ENCODE measurements at places on chromosomes 13 and 19. TPM values are rescaled to one million over a fixed set of nuclear protein-coding genes. Genes with fewer than 3 reads are reported as not detected.

- peak within 1 kb of the TSS; percentile 73 for H3K4me3 ChIP-seq
- peaks cover 63% of the 10 kb centered on the region for H3K4me1 ChIP-seq
- peak within 1 kb of the TSS; percentile 94 for H3K27ac ChIP-seq
- DNase-seq, result peak; percentile 6
- no peaks in the 10 kb centered on the region for H3K27me3 ChIP-seq
These were observed at the start of gene TYROBP for GRCh38 chr19:35908010-35908441. TSS of gene TYROBP (minus strand) at chr19:35908295. CDS start at chr19:35908228, 67 bp downstream.

DNA sequence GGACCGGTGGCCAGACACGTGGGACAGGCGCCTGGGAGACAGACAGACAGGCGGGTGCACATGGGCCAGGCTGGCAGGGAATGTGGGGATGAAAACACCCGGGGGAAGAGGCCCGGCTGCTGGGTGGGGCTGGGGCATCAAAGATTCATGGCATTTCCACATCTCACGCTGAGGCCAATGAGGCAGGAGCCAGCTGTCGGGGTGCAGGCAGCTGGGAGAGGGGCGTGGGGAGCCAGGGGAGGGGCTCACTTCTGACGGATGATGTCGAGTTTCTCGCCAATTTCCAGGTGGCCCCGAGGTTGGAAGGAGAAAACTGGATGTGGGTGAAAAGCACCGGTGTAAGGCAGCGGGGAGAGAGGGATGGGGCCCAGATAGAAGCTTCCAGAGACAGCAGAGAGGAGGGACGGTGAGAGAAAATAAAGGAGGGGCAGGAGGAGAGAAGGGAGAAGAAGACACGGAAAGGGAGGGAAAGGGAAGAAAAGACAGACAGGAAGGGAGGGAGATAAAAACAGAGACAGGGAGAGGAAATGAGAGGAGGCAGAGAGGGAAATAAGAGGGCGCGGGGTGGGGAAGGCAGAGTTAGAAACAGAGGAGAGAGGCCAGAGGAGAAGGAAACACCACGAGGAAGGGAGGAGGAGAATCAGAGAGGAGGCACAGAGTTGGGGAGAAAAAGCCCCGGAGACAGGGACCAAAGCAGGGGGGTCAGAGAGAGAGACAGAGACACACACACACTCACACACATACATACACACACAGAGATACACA, 8.0 kb upstream of the CCER2 start:
- no peak overlapping the region for H3K4me3 ChIP-seq
- no peaks in the 10 kb centered on the region for H3K27me3 ChIP-seq
- H3K27ac ChIP-seq, result no peak overlapping the region

DNA sequence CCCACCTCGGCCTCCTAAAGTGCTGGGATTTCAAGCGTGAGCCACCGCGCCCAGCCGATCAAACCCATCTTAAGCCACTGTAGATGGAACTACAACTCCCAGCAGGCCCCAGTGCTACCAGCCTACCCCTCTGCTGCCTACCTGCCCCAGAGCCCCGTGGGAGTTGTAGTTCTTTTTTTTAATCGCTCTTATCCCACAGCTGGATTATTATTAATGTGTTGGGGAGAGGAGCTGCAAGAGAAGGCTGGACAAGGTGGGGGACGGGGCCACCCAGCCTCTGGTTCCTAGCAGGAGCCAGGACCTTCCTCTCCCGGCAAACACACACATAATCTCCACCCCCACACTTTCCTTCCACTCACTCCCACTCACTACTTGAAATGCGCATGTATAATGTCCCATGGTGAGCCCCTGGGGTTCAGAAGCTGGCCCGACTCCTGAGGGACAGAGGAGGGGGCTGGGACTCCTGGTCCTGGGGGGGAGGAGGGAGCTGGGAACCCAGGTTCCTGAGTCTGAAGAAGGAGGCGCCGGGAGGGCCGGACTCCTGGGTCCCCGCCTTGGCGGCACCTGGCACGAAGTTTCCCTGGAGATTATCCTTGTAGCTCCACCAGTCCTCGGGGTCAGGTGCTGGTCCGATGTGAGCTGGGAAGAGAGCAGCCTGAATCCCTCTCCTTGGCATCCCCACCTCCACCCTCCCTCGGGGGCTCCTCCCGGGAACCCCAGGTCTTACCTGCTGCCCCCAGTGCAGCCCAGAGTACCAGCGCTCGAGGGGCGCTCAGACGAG, 958 bp downstream of the CA11 start:
- no peaks in the 10 kb centered on the region for H3K36me3 ChIP-seq
- peaks cover 63% of the 10 kb centered on the region for H3K4me1 ChIP-seq

- H3K36me3 ChIP-seq, result no peaks in the 10 kb centered on the region
- no peak overlapping the region for H3K4me3 ChIP-seq
- H3K4me1 ChIP-seq, result peaks cover 2% of the 10 kb centered on the region
- no peak overlapping the region for H3K27ac ChIP-seq
These were observed 55.6 kb downstream of the SLC7A9 start for GRCh38 chr19:32813862-32814425.

GRCh38 chr19:4504297-4504701, 14.0 kb downstream of the PLIN4 start:
- no peak overlapping the region for H3K27ac ChIP-seq
- H3K4me1 ChIP-seq, result peaks cover 8% of the 10 kb centered on the region

DNA sequence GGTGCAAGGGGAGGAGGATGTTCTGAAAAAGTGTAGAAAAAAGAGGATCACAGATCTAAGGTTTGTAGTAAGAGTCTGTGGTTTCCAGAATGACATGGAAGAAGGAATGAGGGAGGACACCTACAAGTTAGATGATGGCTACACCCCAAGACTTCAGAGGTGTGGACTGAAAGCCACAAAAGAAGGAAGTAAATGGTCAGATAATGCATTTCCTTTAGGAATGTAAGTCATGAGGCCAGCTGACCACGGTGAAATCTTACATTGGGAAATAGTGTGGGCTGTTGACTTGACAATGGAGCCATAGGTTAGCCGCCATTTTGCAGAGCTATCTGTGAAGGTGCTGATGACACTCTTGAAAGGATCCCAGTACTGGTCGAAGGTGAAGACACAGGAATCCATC, 25.3 kb upstream of the FBXO27 start:
- no peaks in the 10 kb centered on the region for H3K4me1 ChIP-seq
- H3K27me3 ChIP-seq, result peaks cover 26% of the 10 kb centered on the region
- no peaks in the 10 kb centered on the region for H3K36me3 ChIP-seq

DNA sequence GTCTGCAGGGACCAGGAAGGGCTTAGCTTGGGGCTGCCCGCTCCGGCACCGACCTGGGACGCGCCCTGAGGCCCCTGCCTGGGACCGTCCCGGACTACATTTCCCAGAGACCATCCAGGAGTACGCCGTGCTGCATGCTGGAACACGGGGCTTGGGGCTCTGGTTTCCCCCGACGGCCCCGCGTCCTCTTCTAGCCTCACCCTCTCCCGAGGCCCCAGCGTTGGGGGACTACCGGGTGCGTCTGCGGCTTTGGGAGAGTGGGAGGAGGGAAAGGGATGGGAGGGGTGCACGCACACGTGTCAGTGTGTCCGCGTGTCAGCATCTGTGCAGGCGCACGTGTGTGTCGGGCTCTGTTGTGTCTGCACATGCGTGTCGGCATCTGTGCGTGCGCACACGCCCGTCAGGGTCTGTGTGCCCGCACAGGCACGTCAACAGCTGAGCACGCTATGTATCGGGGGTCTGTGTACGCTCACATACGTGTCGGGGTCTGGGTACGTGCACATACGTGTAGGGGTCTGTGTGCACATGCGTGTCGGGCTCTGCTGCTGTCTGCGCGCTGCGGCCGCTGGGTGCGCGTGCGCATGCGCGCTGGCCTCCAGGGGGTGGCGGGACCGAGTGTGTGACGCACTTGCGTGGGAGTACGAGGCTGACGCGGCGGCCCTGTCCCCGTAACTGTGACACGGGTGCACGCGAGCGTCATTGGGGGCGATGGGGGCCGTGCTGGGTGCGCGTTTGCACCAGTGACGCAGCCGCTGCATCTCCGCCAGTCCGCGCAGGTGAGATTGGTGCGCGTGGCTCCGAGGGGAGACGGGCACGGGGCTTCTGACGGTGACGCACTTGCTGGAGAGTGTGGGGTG, at the start of gene ZNF331:
TSS of gene ZNF331 (plus strand) at position 625 of the 857 bp plus-strand sequence. CDS start 31,232 bp downstream, outside the sequence.
- H3K27ac ChIP-seq, result peak within 1 kb of the TSS; percentile 100
- DNase-seq, result peak; percentile 96
- peak within 1 kb of the TSS; percentile 96 for H3K4me3 ChIP-seq

DNA sequence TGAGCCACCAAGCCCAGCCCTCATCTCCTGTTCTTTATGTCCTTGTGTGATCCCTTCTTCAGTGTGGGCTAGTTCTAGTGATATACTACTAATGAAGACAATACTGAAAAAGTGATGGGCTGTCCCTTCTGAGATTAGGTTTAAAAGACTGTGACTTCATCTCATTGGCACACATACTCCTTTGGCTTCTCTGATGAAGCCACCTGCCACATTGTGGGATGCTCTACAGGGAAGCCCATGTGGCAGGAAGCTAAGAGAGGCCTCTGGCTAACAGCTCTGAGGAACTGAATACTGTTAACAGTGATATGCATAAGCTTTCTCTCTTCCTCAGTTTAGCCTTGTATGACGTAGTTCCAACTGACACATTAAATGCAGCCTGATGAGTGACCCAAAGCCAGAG, 13.6 kb downstream of the CSNK1A1L start:
- no peaks in the 10 kb centered on the region for H3K4me1 ChIP-seq
- H3K27ac ChIP-seq, result no peak overlapping the region
- no peak overlapping the region for H3K4me3 ChIP-seq

GRCh38 chr13:73096173-73096572, 37.4 kb downstream of the KLF5 start:
- no peak overlapping the region for H3K4me3 ChIP-seq
- H3K27ac ChIP-seq, result no peak overlapping the region
- no peak for DNase-seq
- no peaks in the 10 kb centered on the region for H3K4me1 ChIP-seq
- no peaks in the 10 kb centered on the region for H3K36me3 ChIP-seq

- no peaks in the 10 kb centered on the region for H3K36me3 ChIP-seq
- H3K4me1 ChIP-seq, result no peaks in the 10 kb centered on the region
- H3K4me3 ChIP-seq, result no peak overlapping the region
- no peak overlapping the region for H3K27ac ChIP-seq
- no peak for DNase-seq
These were observed 83.6 kb downstream of the FGF14 start for GRCh38 chr13:102318233-102318632.

- H3K27ac ChIP-seq, result no peak overlapping the region
- no peak for DNase-seq
- H3K4me1 ChIP-seq, result no peaks in the 10 kb centered on the region
These were observed 27.0 kb upstream of the F2RL3 start for GRCh38 chr19:16861834-16862233.

DNA sequence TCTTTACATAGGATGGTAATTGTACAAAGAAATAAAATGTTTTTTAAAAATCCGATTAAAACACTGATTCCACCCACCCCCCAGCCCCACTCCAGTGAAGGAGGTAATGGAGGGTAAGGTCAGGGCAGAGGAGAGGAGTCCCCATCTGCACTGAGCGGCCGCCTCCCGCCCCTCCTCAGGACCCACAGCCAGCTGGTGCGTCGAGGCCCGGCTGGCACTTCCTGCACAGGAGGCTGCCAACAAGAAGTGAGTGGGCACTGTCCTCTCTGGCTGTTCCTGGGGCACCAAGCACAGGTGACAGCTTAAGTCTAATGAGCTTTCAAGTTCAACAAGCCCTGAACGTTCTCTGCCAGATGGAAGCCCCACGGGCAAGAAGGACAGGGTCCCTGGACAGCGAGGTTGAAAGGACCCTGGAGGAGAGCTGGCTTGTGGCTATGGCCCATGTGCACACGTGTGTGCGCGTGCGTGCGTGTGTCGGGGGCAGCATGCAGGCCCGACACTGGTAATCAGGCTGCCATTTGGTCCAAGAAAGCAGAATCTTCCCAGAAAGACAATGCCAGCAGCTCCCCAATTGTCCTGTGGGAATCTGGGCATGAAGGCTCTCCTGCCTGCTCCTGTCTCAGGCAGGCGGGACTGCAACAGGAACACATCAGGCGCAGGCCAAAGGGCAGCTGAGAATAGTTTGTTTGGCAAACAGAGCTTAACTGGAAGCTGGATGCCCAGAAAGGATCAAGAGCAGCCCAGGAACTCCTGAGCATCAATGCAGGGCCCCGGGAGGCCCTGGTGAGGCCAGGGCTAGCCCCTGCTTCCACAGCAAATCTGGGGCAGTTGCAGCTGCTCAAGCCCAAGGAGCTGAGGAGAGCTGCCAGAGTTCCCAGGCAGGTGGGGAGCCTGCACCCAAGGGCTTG, 15.1 kb upstream of the EPHX3 start:
- H3K4me3 ChIP-seq, result no peak overlapping the region
- H3K27ac ChIP-seq, result no peak overlapping the region

- H3K27me3 ChIP-seq, result no peaks in the 10 kb centered on the region
- H3K4me3 ChIP-seq, result no peak overlapping the region
- H3K27ac ChIP-seq, result no peak overlapping the region
- H3K4me1 ChIP-seq, result peaks cover 43% of the 10 kb centered on the region
- peaks cover 10% of the 10 kb centered on the region for H3K36me3 ChIP-seq
These were observed 9.1 kb downstream of the AP2A1 start for GRCh38 chr19:49775742-49776370.

GRCh38 chr19:3098515-3099346, 4.6 kb downstream of the GNA11 start:
- peak; percentile 41 for DNase-seq
- no peaks in the 10 kb centered on the region for H3K27me3 ChIP-seq
- H3K4me1 ChIP-seq, result peaks cover 24% of the 10 kb centered on the region
- peak overlapping the region; percentile 72 for H3K4me3 ChIP-seq

DNA sequence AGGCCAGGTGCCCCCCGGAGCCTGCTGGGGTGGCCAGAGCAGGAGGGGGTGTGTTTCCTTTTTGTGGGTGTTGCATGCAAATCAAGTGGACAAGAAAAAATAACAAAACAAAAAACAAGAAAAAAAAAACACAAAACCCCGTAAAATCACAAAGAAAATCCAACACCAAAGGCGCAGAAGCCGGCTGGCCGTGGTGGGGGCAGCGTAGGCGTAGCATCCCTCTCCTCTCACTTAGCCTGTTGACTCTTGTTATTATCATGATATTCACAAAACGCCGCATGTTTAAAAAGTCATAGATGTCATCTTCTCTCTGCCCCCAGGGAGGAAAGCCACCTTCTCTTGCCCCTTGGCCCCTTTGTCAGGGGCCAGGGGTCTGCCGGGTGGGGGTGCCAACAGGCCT, 978 bp upstream of the TGFBR3L start:
- H3K36me3 ChIP-seq, result no peaks in the 10 kb centered on the region
- peaks cover 24% of the 10 kb centered on the region for H3K4me1 ChIP-seq
- H3K4me3 ChIP-seq, result no peak overlapping the region
- peaks cover 8% of the 10 kb centered on the region for H3K27me3 ChIP-seq
- DNase-seq, result no peak

GRCh38 chr13:114281351-114282040, at the start of gene UPF3A:
TSS of gene UPF3A (plus strand) at chr13:114281601. CDS start at chr13:114281640, 39 bp downstream.
- peak; percentile 90 for DNase-seq
- H3K27me3 ChIP-seq, result no peaks in the 10 kb centered on the region
- peaks cover 4% of the 10 kb centered on the region for H3K36me3 ChIP-seq
- peak within 1 kb of the TSS; percentile 91 for H3K4me3 ChIP-seq
- H3K27ac ChIP-seq, result peak within 1 kb of the TSS; percentile 96

GRCh38 chr19:33773704-33774624, 22.7 kb upstream of the KCTD15 start:
- H3K36me3 ChIP-seq, result no peaks in the 10 kb centered on the region
- peaks cover 5% of the 10 kb centered on the region for H3K4me1 ChIP-seq
- H3K27me3 ChIP-seq, result peaks cover 35% of the 10 kb centered on the region
- DNase-seq, result no peak

- H3K27ac ChIP-seq, result no peak overlapping the region
- no peak overlapping the region for H3K4me3 ChIP-seq
- no peaks in the 10 kb centered on the region for H3K36me3 ChIP-seq
- no peaks in the 10 kb centered on the region for H3K27me3 ChIP-seq
These were observed 10.0 kb upstream of the FLT3 start for GRCh38 chr13:28110414-28110813.

ZFP14 gene
- polyA plus RNA-seq, result 5.7 TPM

SRRM5 gene
- polyA plus RNA-seq, result 0.25 TPM

ADAMTSL5 gene
- not detected for polyA plus RNA-seq

CEACAM4 gene
- polyA plus RNA-seq, result 0.44 TPM

FEM1A gene
- 3.3 TPM for polyA plus RNA-seq

ZNF66 gene
- polyA plus RNA-seq, result 5.7 TPM

F7 gene
- not detected for polyA plus RNA-seq

ZNF446 gene
- polyA plus RNA-seq, result 6.0 TPM

KLK4 gene
- polyA plus RNA-seq, result not detected

SLC39A3 gene
- polyA plus RNA-seq, result 67.6 TPM

QPCTL gene
- polyA plus RNA-seq, result 6.8 TPM
